ENCODE measurements at places on chromosomes 12 and 14.

DNA sequence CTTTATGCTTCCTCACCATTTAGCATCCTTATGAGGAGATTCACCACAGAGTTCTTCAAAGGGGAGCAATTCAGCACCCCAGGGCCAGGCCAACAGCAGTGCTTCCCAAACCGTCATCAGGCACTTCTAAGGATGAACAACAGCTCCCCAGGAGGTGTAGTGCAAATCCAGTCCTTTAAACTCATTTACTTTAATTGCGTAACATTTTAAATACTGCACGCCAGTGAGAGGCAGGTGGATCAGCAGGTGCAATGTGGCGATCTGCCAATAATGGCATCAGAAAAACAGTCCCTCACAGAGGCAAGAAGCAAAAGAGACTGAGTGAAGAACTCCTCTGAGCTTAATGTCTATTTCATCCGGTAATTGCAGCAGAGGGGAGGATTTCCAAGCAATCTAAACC, 770.9 kb upstream of the FOXG1 start:
- no peak for DNase-seq

- DNase-seq: no peak
These were observed 107.1 kb upstream of the SLCO1C1 start for GRCh38 chr12:20588042-20588441.

DNA sequence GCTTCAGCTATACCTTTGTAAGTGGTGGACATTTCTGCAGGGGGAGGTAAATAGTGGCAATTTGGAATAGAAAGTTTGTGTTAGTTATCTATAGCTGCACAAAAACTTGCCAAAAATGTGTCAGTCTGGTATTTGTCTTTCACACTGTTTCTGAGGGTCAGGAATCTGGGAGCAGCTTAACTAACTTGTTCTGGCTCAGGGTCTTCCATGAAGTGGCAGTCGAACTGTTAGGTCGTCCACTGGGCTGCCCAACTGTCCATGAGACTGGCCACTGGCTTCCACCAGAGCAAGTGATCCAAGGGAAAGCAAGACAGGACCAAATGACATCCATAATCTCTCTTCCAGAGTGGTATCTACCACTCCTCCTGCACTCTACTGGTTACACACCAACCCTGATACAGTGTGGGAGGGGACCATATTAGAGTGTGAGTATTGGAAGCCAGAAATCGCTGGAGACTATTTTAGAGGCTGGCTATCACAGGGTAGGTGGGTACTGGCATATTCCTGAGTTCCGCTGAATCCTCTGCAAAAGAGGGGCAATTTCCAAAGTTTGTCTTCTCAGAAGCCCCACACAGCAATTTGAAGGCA, 60.9 kb downstream of the DYRK2 start:
- no peak for DNase-seq

DNA sequence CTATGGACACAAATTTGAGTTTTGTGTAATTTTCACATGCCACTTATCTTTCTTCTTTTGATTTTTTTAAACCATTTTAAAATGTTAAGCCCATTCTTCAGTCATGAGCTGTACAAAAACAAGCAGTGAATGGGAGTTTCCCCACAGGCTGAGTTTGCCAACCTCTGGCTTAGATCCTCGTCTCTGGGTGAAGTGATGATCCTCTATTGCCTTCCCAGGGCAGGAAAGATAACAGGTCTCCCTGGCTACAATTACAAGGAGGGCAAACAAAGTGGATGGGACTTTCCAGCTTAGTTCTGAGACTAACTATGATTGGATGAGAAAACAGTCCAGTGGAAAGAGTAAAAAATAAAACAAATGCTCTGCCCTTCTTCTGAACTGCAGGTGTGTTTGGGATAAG, 203.7 kb downstream of the SPTSSA start:
- DNase-seq: no peak

DNA sequence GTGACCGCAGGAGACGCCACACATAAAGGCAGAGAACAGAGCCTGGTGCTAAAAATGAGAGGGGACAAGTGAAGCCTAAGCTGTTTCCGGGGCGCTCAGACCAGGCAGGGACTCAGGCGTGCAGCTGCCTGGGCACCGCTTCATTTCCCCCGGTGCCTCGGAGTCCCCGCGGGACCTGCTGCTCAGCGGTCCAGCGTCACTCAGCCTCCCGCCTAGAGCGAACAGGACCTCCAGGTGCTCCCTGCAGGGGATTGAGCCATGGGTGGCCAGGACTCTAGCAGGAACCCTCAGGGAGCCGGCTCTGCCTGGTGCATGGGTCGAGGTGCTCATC, 31.0 kb downstream of the CCDC85C start:
- no peak for DNase-seq

DNA sequence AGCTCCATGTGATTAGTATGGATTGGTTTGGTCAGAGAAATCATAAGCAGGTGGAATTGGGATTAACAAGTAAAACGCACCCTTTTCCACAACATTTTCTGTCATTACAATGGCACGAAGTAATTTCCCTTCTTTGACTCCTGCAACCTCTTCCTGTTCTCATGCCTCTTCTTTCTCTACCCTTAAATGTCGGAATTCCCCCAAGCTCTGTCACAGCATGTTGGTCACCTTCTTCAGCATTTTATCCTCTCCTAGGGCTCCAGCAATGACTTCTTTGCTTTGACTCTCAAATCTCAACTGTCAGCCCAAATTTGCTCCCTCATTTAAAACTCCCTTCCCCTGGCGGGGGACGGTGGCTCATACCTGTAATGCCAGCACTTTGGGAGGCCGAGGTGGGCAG, 5.3 kb upstream of the GRIP1 start:
- DNase-seq: no peak

DNA sequence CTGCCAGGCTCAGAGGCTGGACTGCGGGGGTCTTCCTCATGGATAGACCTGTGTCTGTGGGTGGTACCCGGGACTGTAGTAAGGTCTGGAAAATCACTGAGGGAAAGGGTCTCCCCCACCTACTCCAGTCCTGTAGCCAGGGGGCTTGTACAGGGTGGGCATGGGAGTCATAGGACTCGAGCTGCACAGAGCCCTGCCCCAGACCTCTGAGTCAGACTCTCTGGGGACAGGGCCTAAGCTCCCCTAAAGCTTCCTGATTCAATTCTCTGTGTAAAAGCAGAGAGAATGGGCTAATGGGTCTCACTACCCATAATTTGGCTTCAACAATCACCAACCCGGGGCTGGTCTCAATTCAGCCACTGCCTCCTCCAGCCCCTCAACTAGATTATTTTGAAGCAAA, 27.0 kb downstream of the LRTM2 start:
- no peak for DNase-seq

DNA sequence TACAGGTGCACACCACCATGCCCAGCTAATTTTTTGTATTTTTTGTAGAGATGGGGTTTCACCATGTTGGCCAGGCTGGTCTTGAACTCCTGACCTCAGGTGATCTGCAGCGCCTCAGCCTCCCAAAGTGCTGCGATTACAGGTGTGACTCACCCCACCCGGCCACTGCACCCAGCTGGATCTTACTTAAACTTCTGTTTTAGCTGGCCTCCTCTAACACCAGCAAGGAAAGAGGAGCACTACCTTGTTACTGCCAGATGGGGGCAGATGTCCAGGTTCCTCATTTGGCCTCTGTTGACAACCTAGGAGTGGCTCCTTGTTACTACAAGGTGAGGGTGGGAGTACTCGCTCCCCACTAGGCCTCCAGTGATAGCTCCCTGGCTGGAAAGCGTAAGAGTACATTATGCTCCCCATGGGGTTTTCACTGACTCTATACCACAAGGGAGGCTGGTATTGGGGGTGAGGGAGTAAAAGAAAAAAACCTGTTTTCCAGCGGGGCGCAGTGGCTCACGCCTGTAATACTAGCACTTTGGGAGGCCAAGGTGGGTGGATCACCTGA, 13.2 kb upstream of the ARF6 start:
- no peak for DNase-seq

All from stimulated activated CD4-positive, alpha-beta T cell treated with anti-CD3 and anti-CD28 coated beads, Interleukin-1b, Interleukin-23, amount 100 ng/mL, for 1 hour (primary cell).